Mesothelial cell of epicardium (in vitro differentiated cells): ENCODE measurements at places on chromosomes 7 and 10. TPM values are rescaled to one million over a fixed set of nuclear protein-coding genes. Genes with fewer than 3 reads are reported as not detected.

DNA sequence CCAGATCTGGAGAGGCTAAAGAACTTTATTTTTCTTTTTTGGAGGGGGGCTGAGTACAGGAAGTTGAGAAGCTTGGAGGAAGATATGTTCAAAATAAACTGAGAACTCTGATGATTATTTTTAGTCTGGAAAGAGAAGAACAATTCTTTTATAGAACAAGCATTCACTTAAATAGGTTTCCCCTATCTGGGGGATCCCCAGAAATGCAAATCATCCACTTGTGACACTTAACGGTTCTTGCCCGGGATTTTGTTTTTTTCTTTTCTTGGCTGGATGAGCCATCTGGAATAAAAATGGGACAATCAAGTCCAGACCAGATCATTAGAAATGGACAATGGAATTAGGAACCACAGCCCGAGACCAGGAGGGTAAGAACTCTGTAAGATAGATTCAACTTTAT lies 95.9 kb upstream of the EGR2 start:
- peaks cover 42% of the 10 kb centered on the region for H3K27me3 ChIP-seq
- peaks cover 2% of the 10 kb centered on the region for H3K4me1 ChIP-seq
- H3K4me3 ChIP-seq, result no peak overlapping the region
- H3K36me3 ChIP-seq, result no peaks in the 10 kb centered on the region
- DNase-seq, result no peak
- H3K27ac ChIP-seq, result no peak overlapping the region

TFPI2 gene
- 58.9 to 73.5 TPM (median 69.4 TPM) in 3 replicates for total RNA-seq

- H3K4me1 ChIP-seq, result no peaks in the 10 kb centered on the region
- no peak for DNase-seq
- H3K27me3 ChIP-seq, result no peaks in the 10 kb centered on the region
- H3K27ac ChIP-seq, result no peak overlapping the region
These were observed 156.1 kb downstream of the DKK1 start for GRCh38 chr10:52469970-52470705.

- H3K4me1 ChIP-seq, result peaks cover 12% of the 10 kb centered on the region
- peaks cover 11% of the 10 kb centered on the region for H3K27me3 ChIP-seq
- no peaks in the 10 kb centered on the region for H3K36me3 ChIP-seq
- H3K27ac ChIP-seq, result no peak overlapping the region
- no peak for DNase-seq
These were observed 682.8 kb upstream of the NRP1 start for GRCh38 chr10:34017281-34017680.

DNA sequence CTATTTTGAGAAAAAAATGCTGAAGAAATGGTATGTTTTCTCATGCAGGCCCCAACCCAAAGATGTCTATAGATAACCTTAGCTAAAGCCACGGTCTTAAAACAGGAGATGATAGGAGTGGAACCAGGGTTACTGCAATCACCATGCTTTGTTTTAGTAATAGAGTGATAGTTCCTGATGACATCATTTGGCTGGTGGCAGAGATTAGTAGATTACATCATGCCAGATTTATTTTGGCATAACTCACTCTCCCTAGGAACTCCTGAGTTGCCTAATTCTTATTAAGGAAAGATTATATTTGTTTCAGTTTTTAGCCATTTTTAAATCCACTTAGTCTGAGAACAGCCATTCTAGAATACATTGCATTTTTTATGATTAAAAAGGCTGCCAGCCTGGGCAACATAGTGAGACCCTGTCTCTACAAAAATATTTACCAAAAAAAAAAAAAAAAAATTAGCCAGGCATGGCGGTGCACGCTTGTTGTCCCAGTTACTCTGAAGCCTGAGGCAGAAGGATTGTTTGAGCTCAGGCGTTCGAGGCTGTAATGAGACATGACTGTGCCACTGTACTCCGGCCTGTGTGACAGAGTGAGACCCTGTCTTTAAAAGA lies 17.8 kb downstream of the ENO4 start:
- H3K36me3 ChIP-seq, result no peaks in the 10 kb centered on the region
- DNase-seq, result no peak
- H3K27ac ChIP-seq, result no peak overlapping the region
- no peaks in the 10 kb centered on the region for H3K4me1 ChIP-seq

GRCh38 chr7:123754271-123754871 lies 5.6 kb upstream of the WASL start:
- H3K4me1 ChIP-seq, result peaks cover 31% of the 10 kb centered on the region
- no peaks in the 10 kb centered on the region for H3K27me3 ChIP-seq
- no peak overlapping the region for H3K4me3 ChIP-seq
- H3K36me3 ChIP-seq, result no peaks in the 10 kb centered on the region
- no peak for DNase-seq

DNA sequence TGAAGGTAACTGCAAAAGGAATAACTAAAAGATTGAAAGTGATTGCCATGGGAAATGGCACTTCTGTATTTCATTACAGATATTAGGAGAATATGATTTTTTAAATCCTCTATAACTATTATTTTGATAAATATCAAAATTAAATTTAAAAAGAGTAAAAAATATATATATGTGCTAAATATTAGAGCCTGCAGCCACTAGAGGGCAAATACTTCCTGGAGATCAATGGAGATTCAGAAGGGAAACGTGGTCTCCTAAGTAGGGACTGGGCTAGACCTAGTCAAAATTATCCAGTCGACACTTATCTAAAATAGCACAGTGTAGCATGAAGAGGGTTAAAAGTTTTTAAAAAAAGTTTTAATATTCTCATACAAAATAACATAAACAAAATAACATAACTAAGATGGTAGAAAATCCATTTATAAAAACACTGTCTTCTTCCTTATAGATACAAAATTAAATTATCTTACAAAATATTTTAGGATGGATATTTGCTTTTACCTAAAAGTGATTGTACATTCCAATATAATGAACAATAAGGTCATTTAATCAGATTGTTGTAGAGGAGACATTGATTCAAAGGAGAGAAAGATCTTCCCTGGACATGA lies 434.3 kb downstream of the MDFIC start:
- peaks cover 23% of the 10 kb centered on the region for H3K4me1 ChIP-seq
- no peaks in the 10 kb centered on the region for H3K27me3 ChIP-seq
- no peaks in the 10 kb centered on the region for H3K36me3 ChIP-seq
- H3K27ac ChIP-seq, result no peak overlapping the region

DNA sequence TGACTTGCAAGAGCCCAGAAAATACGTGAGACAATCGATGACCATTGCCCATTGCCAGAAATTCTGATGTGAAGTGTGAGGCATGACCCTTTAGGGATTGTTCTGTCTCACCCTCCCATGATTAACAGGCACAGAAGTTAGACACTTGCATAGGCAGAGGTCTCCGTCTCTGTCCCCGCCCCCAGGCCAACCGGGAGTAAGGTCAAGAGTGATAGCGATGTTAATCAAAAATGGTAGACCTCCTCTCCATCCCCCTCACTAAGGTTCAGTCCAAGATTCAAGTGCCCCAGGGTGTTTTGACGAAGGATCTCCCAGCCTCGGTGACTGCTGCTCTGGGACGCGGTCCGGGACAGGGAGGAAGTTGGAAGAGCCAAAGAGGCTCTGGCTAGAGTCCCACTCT lies 22.7 kb upstream of the TRPV6 start:
- H3K4me3 ChIP-seq, result no peak overlapping the region
- DNase-seq, result no peak
- no peaks in the 10 kb centered on the region for H3K27me3 ChIP-seq

- no peaks in the 10 kb centered on the region for H3K27me3 ChIP-seq
- no peak overlapping the region for H3K27ac ChIP-seq
- H3K4me1 ChIP-seq, result peaks cover 28% of the 10 kb centered on the region
- peaks cover 9% of the 10 kb centered on the region for H3K36me3 ChIP-seq
These were observed 203.3 kb downstream of the DIP2C start for GRCh38 chr10:486206-486605.

GRCh38 chr10:52933748-52934147 lies 161.2 kb upstream of the MBL2 start:
- H3K27me3 ChIP-seq, result no peaks in the 10 kb centered on the region
- peaks cover 11% of the 10 kb centered on the region for H3K4me1 ChIP-seq
- DNase-seq, result no peak

CTAGE8 gene
- 4.5 to 6.4 TPM (median 6.2 TPM) in 3 replicates for total RNA-seq

- H3K4me3 ChIP-seq, result peak overlapping the region; percentile 67
- DNase-seq, result no peak
- peak overlapping the region; percentile 93 for H3K27ac ChIP-seq
- H3K4me1 ChIP-seq, result peaks cover 77% of the 10 kb centered on the region
These were observed 148.9 kb downstream of the ARID5B start for GRCh38 chr10:62050346-62050892.

GRCh38 chr7:99014113-99014985 lies 129.6 kb downstream of the SMURF1 start:
- DNase-seq, result no peak
- H3K27me3 ChIP-seq, result no peaks in the 10 kb centered on the region
- H3K4me1 ChIP-seq, result no peaks in the 10 kb centered on the region
- no peak overlapping the region for H3K27ac ChIP-seq

GRCh38 chr7:82441669-82442478 lies 1.7 kb downstream of the CACNA2D1 start:
- peak overlapping the region; percentile 80 for H3K4me3 ChIP-seq
- no peaks in the 10 kb centered on the region for H3K36me3 ChIP-seq
- DNase-seq, result no peak
- H3K27ac ChIP-seq, result no peak overlapping the region
- peaks cover 26% of the 10 kb centered on the region for H3K4me1 ChIP-seq
- peaks cover 22% of the 10 kb centered on the region for H3K27me3 ChIP-seq

LSM5 gene
- total RNA-seq, result 48.0 to 52.0 TPM (median 51.3 TPM) in 3 replicates

ADRA2A gene
- total RNA-seq, result 4.7 to 5.2 TPM (median 4.9 TPM) in 3 replicates

ECD gene
- 30.2 to 31.4 TPM (median 30.5 TPM) in 3 replicates for total RNA-seq

- no peak overlapping the region for H3K4me3 ChIP-seq
- no peak overlapping the region for H3K27ac ChIP-seq
- no peaks in the 10 kb centered on the region for H3K4me1 ChIP-seq
These were observed 71.0 kb downstream of the SLC25A13 start for GRCh38 chr7:96250776-96251361.

NEUROD6 gene
- total RNA-seq, result not detected in 3 replicates

DNA sequence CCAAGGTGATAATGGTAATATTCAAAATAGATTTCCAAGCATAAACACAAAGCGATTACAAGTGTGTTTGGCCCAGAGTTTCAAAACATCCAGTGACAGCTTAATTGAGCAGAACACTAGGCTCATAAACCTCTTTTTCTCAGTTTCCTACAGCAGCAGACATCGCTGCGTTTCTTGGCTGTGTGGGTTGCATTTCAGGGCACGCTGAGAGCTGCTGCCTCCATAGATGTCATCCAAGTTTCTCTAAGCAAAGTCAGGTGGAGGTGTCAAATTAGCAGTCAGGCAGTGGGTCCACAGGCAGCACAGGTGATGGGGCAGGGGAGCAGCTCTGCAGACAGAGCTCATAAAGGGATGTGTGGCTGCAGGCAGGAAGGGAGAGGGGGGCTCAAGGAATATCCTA lies 50.5 kb upstream of the COL13A1 start:
- peaks cover 5% of the 10 kb centered on the region for H3K27me3 ChIP-seq
- no peak for DNase-seq
- H3K27ac ChIP-seq, result no peak overlapping the region
- H3K4me1 ChIP-seq, result peaks cover 34% of the 10 kb centered on the region
- H3K4me3 ChIP-seq, result no peak overlapping the region

OR13A1 gene
- total RNA-seq, result 0.13 to 0.35 TPM (median 0.16 TPM) in 3 replicates

SORBS1 gene
- 21.5 to 25.1 TPM (median 24.9 TPM) in 3 replicates for total RNA-seq
